ENCODE measurements at places on chromosomes 5 and 9.

- no peak for DNase-seq
These were observed 233.5 kb downstream of the FRMD3 start for GRCh38 chr9:83304686-83305085.

DNA sequence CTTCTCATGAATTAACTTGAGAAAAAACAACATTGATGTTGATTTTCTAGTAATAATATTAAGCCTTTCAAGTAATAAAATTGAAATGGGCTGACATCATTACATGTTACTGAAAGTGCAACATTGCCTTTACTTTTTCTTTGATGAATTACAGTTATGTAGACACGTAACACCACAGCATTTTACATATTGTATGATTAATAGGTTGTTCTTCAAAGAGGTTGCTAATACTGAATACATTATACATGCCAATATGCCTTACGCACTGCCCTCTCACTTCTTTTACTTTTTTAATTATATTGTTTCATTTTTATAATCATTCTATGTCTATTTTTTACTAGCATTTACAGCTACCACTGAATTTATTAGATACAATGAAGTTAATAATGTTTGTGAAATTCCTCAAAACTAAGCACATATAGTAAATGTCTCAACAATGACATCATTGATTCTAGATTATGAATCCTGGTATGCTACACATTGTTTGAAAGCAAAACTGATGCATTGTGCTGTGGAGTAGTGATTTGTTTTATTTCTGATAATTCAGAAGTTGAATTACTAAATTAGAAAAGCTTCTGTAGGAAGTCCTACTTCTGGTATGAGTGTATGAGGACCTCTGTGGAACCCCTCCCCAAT, 464.4 kb upstream of the IZUMO3 start:
- DNase-seq = no peak

GRCh38 chr5:169429044-169429443, 128.1 kb upstream of the SLIT3 start:
- no peak for DNase-seq

DNA sequence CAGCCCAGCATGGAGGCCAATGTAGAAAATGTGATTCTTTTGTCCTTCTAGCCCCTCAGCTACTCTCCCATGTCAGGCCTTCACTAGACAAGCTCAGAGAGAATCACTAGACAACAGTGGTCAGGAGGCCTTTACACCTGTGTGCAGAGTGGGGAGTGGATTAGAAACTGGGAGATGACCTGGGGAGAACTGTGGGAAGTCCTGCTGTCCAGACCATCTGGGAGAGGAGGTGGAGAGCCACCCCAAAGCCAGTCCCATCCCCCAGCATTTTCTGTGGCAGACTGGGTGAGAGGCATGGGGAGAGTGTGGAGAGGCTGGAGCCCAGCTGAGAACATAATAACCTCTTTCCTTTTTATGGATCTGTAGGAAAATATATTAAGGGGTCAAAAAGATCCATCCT, 452.0 kb upstream of the DMAC1 start:
- no peak for DNase-seq

GRCh38 chr5:176497852-176498251, 39.4 kb downstream of the RNF44 start:
- DNase-seq = no peak

DNA sequence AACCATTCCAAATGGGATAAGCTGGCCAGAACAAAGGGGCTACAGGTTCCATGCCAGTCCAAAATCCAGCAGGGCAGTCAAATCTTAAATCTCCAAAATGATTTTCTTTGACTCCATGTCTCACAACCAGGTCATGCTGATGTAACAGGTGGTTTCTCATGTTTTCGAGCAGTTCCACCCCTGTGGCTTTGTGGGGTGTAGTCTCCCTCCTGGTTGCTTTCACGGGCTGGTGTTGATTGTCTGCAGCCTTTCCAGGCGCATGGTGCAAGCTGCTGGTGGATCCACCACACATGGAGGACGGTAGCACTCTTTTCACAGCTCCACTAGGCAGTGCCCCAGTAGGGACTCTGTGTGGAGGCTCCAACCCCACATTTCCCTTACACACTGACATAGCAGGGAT, 425.5 kb upstream of the FTMT start:
- no peak for DNase-seq

- DNase-seq = no peak
These were observed 71.0 kb downstream of the OSMR start for GRCh38 chr5:38916802-38917201.

GRCh38 chr5:133265720-133266526, 214.1 kb downstream of the HSPA4 start:
- no peak for DNase-seq

Measured in T47D (cell line).